ENCODE measurements at places on chromosomes 13 and 19.

GRCh38 chr13:90889906-90890834 lies 457.3 kb upstream of the MIR17HG start:
- no peak for DNase-seq

DNA sequence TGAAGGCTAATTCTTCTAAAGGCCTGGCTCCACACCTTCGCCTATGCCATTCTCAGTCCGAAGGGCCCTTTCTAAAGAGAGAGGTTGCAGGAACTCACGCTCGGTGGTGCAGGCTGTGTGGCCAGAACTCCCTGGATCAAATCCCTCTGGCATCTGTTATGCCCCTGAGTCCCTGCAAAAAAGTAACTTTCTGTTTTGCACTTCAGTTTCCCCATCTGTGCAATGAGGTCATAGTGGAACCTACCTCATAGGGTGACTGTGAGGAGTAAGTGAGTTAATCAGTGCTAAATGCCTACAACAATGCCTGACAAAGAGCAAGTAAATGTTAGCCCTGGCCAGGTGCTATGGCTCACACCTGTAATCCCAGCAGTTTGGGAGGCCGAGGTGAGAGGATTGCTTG lies 7.3 kb downstream of the IGSF23 start:
- no peak for DNase-seq

DNA sequence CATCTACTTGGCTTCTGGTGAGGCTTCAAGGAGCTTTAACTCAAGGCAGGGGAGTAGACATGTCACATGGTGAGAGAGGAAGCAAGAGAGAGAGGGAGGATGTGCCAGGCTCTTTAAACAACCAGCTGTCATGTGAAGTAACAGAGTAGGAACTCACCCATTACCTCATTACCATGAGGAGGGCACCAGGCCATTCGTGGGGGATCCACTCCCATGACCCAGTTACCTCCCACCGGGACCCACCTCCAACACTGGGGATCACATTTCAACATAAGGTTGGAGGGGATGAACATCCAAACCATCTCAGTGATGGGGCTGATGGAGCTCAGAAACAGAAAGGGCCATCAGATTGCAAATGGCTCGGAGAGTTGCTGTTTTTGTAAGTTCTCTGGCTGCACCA lies 12.9 kb downstream of the VSTM2B start:
- no peak for DNase-seq

GRCh38 chr13:59890054-59890453 lies 273.7 kb downstream of the DIAPH3 start:
- no peak for DNase-seq

DNA sequence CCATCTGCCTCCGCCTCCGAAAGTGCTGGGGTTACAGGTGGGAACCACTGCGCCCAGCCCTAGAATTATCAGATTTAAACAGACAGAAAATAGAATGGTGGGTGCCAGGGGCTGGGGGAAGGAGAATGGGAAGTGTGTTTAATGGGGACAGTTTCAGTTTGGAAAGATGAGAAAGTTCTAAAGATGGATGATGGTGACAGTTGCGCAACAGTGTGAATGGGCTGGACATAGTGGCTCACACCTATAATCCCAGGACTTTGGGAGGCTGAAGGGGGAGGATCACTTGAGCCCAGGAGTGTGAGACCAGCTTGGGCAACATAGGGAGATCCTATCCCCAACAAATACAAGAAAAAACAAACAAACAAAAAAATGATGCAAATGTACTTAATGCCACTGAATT lies 15.9 kb downstream of the KANK2 start:
- no peak for DNase-seq

DNA sequence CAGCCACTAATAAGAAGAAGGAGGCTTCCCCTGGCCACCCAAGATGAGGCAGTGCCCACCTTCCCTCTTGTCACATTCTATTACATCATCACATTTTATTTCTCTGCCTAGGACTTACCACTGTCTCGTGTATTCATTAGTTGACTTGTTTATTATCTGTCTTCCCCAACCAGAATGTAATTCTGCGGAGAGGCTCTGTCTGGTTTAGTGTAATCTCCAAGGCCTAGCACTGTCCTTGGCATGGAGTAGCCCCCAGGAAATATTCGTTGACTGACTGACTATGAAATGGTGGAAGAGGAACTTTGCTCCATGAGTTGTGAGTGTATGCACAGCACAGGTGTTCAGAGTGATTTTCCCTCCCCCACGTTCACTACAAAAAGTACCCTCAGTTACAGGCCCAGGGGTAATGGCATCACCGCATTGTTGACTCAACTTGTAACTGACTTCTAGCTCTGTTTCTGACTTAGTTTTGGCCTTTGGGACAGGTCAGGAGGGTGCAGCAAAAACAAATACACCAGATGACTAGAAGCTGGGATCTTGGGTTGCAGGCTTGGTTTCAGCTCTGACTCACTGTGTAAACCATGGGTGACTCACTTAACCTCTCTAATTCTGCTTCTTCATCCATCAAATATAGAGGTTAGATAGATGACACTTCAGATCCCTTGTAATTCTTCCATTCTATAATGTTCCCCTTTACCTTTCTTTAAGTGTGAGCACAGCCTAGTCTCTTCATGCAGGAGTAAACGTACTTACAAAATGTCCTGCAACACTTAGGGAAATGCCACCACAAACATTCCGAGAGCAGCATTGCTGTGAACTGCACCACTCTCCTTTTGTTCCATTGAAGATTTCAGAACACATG lies 229.7 kb downstream of the KCNRG start:
- no peak for DNase-seq

- DNase-seq = no peak
Measured at GRCh38 chr13:64684685-64685431, 2545.3 kb downstream of the PCDH9 start.

DNA sequence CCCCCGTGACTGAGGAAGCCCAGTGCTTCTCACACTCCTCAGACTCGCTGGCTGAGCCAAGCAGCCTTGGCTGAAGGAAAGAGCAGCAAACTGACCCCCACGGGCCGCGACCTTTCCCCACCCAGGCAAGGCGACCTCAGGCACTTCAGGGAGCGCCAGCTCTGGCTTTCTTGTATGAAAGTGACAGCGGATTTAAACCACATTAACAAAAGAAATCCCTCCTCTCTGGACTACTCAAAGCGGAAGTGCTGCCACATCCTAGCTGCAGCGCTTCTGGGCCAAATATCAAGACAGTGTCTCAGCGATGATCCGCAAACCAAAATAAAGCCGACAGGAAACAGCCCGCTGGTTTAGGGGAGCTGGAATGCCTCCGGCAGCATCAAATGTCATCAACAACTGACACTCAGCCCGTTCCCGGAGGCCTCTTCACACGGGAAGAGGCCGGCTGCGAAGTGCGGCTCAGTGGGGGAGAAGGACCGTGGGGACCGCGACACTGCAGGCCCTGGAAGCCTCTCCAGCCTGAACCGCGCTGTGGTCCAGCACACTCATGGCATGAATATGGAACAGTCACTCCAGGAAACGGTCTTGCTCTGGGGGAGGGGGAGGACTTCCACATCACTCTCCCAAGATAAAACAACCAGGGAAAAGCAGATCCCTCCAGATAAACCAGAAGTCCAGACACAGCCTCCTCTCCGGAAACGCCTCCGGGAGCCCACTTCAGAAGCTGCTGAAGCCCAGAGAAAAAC lies 1.4 kb downstream of the RASA3 start:
- no peak for DNase-seq

DNA sequence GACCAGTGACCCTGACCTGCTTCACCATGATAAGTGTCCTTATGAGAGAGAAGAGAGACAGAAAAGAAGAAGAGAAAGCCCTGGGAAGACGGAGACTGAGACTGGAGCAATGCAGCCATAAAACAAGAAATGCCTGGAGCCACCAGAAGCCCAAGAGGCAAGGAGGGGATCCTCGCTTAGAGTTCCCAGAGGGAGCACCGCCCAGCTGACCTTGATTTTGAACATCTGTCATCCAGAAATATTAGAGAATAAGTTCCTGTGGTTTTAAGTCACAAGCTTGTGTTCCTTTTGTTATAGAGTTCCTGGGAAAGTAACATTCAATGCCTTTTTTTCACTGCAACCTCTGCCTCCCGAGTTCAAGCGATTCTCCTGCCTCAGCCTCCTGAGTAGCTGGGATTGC lies 20.2 kb downstream of the CERS1 start:
- no peak for DNase-seq

DNA sequence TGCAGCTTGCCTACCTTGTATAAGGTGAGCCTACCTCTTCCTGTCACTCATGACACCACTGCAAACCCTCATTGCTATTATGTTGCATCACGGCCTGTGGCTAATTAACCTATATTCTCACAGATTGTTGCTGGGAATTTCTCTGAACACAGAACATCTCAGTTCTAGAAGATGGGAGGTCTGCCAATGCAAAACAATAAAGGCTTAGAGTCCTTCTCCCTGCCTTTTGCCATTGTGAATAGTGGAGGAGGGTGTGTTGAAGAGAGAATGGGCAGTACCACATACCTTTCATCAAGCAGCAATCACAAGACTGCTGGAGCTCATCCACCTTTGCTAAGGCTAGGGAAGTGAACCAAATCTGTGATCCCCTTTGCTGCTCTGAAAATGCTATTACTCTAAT lies 34.4 kb downstream of the WDFY2 start:
- DNase-seq = no peak

GRCh38 chr19:2464389-2464788 lies 7.6 kb upstream of the LMNB2 start:
- DNase-seq = no peak

- DNase-seq = no peak
Measured at GRCh38 chr13:76607866-76608265, 278.3 kb downstream of the KCTD12 start.

DNA sequence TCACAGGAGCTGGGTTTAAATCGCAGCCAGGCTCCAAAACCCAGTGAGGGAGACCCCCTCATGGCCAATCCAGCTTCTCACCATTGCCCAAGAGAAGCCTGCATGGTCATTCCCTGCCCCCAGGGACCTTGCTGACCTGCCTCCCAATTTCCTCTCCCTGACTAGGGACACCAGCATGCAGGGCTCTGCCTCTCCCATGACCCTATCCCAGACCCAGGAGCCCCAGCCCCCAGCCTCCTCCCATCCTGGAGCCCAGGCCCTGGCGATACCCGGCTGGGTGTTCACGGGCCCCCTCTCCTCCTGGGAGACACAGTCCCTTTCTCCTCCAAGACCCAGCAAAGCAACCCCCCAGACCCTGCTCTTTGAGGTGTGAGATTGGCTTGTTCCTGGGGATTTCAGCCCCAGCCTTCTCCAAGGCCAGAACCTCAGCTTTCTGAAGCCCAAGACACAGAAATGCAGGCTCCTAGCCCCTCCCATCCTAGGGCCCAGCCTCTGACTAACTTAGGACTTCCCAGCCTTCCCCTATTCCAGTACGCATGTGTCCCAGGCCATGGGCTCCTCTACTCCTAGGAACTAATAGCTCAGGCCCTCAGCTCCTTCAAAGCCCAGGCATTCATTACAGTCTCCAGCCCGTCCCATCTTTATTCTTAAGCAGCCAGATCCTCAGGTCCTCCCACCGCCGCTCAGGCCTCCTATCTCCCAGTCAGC lies 1.1 kb downstream of the GYS1 start:
- no peak for DNase-seq

GRCh38 chr19:4059891-4060620 lies 6.6 kb downstream of the ZBTB7A start:
- no peak for DNase-seq

- DNase-seq = peak; percentile 22
Measured at GRCh38 chr19:50909240-50910070, 1.7 kb downstream of the KLK4 start.

GRCh38 chr19:7356899-7357627 lies 8.3 kb downstream of the ARHGEF18 start:
- no peak for DNase-seq

DNA sequence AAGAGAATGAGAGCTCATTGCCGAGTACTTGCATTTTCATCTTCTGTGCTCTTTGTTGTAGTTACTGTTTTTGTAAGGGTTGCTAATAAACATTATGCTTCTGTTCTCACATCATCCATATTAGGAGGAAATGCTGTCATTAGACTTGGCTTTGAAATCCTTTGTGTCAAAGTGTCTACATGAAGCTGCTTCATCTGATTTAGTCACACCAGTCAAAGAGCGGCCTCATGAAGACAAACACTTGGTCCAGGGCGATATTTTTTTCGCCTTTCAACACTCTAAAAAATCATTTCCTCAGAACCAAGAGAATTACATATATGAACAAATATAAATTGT lies 105.0 kb downstream of the SPRY2 start:
- no peak for DNase-seq

DNA sequence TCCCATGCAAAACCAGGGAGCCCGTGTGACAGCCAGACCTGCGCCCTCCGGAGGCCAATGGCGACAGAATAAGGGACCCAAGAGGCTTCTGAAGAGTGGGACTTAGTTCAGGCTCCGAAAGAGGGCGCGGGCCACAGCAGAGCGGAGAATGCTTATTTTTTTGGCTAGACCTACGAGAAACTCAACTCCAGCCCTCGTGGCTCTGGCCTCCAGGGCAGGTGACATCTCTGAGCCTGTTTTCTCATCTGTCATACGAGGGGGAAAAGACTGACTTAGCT lies 23.0 kb downstream of the DPP9 start:
- no peak for DNase-seq

- no peak for DNase-seq
Measured at GRCh38 chr13:40790154-40790616, 774 bp downstream of the SLC25A15 start.

DNA sequence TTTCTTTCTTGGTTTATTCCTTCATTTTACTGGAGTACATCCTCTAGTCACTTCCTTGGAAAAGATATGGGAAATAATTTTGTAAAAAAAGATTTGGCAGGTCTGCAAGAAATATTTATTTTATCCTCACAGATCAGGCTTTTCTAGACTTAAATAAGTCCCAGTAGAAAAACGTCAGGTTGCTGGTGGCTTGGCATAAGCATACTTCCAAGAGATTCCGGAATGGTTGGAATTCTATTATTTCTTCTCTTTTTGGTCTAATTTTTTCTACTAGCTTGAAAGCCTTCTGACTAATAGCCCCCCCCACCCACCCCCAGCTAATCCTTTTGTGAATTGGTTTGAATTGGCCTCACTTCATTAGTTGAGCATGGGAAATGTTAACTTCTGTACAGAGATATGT lies 147.6 kb downstream of the ZIC5 start:
- no peak for DNase-seq
